ENCODE measurements at places on chromosomes 3 and 15.
A peak's percentile ranks its signal among the peaks of the same experiment; 100 is the strongest.

DNA sequence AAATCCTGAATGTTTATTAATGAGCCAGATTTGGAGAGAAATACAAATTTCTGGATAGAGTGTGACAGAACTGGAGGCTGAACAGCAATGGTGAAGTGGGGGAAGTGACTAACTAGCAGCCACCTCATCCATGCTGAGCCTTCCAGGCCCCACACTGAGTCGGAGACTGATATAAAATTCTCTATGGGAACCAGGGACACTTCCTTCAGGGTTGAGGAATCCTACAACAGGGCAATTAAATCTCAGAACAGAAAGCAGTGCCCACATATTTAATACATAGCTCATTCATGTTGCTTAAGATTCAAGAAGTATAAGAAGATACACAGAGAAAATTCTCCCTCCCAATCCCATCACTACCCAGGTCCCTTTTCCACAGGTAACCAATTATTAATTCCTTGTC, 49.3 kb downstream of the HACD2 start:
- DNase-seq, result peak; percentile 58

DNA sequence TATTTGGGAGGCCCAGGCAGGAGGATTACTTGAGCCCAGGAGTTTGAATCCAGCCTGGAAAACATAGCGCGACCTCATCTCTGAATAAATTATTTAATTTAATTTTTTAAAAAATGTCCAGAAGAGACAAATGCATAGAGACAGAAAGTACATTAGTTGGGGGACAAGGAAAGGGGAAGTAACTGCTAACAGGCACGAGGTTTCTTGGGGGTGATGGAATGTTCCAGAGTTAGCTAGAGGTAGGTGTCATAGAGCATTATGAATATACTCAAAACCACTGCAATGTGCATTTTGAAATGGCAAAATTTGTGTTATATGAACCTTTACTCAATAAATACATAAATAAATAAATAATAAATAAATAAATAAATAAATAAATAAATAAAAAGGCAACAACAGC, 31.7 kb upstream of the CYP11A1 start:
- no peak for DNase-seq

DNA sequence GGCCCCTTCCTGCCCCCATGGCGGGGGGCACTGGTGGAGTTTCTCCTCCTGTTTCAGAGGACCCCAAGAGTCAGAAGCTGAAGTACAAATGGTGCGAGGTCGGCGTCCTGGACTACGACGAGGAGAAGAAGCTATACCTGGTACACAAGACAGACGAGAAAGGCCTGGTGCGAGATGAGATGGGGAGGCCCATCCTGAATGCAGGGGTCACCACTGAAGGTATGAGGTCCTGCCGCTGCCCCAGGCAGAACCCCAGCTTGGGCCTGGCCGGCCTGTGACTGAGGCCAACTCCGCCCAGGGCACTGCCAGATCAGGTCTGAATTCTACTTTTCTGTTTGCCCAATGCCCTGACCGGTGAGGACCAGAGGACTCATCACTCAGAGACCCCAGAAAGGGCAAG, 15.0 kb downstream of the DNAH1 start:
- no peak for DNase-seq

DNA sequence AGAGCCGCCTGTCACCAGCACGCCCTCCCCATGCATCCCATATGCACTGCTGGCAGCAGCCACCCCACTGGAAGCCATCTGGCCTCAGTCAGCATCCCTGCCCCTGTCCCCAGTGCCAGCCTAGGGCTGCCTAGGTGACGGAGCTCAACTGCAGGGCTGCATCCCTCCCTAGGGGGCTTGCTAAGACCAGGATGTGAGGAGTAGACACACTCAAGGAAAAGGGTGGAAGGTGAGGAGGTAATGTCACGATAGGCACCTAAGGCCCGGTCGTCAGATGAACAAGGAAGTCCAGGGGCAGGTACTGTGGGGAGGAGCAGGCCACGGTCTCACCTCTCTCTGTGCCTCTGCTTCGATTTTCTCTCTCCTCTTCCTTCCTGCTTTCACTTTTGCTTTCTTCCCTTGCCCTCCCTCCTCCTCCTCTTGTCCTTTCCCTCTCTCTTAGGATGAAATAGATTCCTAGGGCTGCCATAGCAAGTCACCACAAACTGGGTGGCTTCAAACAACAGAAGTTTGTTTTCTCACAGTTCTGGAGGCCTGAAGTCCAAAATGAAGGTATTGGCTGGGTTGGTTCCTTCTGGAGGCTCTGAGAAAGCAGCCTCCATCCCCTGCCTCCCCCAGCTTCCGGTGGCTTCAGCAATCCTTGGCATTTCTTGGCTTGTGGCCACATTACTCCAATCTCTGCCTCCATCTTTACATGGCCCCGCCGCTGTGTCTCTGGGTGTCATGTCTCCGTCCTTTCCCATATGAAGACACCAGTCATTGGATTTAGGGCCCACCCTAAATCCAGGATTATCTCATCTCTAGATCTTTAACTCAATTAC, 298.3 kb downstream of the SHQ1 start:
- DNase-seq, result no peak

GRCh38 chr15:39272901-39273300, 308.0 kb upstream of the THBS1 start:
- DNase-seq, result no peak

DNA sequence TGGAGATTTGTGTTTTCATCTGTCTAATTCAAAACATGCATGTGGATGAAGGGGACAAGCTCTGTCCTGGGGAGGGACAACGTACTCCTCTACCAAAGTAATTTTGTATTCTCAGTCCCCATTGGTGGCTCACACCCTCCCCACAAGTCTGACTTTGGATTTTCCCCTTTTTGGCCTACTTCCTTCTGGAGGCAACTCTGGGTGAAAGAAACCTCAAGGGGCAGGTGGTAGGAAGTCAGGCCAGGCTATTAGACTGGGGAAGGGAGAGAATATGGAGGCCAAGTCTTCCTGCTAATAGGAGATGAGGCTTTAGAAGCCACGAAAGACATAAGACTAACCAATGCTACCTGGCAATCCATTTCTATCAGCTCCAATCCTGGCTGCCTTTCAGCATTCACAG, 124.9 kb upstream of the RASGRP1 start:
- DNase-seq, result no peak

DNA sequence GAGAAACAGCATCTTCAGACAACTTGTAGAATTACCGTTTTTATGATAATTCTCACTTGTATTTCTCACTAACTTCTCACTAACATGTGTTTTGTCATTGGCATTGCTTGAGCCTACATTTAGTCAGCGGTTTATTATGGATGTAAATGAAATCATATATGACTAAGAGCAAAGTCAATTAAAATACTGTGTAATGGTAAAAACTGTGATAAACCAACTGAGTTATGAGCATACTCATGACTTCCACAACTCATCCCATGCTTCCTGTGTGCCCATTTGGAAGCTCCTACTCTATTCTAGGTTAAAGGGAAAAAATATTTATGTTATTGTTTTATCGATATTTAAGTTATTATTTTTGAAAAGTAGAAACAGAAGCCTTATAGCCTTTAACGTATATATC, 12.8 kb downstream of the PXK start:
- peak; percentile 35 for DNase-seq

DNA sequence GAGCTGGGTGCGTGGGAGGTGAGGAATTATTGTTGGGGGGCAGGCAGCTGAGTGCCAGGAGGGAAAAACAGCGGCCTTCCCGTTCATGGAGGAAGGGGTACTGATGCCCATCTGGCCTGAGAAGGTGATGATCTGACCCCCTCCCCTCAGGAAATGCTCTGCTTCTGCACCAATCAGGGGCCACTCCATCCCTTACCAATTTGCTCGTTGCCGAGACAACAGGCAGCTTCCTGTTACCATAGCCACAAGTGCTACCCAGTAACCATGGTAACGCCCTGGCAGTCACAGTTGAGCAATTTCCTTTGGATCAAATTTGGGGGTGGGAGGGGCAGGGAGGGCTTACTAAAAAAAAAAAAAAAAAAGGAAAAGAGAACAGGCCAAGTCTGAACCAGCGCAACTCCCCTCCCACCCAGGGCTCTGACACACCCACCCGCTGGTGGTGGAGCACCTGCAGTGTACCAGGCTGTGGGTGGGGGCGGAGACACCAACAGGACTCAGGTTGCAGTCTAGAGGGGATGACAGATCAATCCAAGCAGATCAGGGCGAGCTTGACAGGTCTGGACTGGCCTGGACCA, 13.7 kb downstream of the CELF6 start:
- no peak for DNase-seq

DNA sequence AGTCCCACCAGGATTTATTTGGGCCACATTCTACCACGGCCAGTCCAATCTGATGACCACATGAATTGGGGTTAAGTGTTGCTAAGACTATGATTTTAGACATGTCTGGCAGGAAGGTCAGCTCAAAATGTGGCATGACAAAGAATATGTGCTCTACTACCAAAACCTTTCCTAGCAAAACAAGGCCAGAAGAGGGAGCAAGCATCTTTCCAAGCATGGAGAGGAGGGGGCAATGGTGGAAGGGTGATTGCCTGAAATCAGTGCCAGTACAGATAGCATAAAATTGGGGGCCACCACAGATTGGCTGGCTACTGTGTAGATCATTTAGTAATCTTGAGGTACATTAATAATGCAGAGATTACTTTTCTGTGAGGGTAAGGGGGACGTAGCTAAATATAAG, 43.2 kb downstream of the TMEM39A start:
- peak; percentile 41 for DNase-seq

DNA sequence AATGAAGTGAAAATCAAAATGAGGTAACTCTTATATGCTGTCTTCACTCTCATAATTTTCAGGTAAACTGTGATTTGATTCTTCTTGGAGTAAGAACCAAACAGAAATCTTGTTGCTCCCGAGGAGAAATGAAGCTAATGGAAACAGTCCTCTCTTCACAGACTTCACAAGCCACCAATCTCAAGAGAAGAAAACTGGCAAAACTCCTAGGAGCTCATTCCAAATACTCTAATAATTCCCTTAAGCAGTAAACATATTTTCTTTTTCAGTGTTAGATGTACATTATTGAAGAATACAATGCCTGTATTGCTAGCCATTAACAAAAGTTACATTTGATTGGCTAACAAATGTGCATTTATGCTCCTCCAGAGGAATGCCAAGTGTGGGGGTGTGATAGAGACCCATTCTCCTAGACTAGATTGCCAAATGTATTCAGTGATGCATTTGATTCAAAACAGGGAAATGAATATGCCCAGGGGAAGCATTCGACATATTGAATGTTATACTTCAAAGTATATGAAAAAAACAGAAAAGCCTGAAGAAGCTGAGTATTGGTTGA, 11.8 kb upstream of the RIOX2 start:
- DNase-seq, result no peak

DNA sequence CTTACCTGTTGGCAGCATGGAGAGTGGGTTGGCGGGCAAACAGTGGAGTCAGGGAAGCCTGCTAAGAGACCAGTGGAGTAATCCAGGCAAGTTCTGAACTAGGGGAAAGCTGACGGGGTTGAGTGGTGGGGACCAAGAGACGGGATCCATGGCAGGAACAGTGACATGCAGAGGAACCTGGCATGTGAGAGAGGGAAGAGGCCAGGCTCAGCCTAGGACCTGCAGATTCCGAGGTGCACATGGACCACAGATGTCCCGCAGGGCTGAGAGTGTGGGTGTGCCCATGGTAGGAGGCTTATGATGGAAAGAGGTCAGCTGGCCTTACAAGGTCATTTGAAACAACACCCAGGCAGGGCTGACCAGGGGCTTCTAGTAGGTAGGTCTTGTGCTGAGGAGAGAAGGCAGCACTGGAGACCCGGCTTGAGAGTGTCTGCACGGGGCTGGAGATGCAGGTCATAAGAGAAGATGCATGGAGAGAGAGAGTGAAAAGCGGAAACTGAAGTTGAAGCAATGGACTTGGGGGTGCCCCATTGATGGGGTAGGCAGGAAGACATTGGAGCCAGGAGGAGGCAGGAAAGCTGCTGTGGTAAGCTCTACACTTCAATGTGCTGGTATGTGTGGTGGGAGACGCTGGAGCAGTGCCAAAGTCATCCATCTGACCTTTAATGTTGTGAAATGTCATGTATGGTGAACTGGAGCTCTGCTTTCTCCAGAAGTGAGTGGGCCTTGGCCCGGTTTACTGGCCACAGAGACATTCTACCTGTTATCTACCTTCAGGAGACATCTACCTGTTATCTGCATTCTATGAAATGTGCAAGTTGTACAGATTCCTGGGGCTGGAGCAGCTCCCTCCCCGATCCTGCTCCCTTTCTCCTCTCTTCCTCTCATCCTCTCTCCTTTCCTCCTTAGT, 4.6 kb downstream of the SPSB4 start:
- no peak for DNase-seq

DNA sequence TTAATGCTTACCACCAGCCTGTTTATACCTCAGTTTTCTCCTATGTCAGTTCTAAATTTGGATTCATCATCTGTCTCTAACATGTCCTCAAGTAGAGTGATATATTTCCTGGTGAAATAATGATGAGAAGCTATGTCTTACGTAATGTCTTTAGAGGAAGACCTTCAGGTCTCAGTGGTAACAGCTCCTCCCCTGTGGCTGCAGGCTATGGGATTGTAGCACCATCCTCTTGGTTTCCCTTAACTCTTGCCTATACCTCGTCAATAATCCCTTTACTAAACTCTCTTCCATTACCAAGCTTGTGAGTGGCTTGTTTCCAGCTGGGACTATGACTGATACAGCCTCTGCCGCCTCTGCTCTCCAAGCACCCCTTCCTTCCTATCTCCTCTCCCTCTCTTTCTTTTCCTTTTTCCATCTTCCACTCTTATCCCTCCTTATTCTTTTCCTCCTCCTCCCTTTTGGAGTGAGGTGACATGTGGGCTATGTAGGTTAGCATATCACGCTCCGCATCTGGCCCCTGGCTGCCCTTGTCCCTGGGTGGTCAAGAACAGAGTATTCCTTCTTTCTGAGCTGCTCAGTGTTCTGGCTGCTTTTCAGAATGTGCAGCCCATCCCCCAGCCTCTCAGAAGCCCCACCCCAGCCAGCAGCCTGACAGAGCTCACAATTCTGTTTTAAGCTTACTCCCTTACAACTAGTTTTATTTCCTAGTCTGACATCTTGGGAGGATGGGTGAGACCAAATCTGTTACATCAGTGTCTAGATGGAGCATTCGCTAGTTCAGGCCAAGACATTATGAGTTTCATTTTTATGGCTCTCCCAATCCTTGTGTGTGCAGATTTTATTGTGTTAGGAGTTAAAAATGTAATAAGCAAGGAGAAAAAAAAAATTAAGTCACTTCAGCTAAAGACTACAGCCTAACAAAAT, 75.0 kb upstream of the RNU6-1 start:
- peak; percentile 4 for DNase-seq

DNA sequence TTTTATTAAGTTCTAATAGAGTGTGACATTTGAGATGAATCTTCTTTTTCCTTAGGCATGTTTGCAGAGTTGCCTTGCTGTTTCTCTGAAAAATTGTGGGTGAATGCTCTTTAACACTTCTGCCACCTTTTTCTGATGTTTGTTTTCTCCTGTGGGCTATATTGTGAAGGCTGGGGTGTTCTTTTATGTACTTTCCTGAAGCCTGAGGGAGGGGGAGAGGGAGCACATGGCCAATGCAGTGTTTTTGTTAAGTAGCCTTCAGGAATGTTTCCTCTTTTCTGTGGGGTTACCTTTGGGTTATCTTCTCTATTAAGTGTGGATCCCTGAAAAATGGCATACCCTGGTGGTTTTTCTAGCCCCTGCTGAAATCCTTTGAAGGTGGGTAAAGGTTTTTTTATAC, 50.2 kb downstream of the CMC1 start:
- no peak for DNase-seq

All from PC-3 (cell line).